ENCODE measurements at places on chromosomes 16 and 17.

- DNase-seq = no peak
Measured at GRCh38 chr17:56838687-56839086, 4.7 kb downstream of the DGKE start.

DNA sequence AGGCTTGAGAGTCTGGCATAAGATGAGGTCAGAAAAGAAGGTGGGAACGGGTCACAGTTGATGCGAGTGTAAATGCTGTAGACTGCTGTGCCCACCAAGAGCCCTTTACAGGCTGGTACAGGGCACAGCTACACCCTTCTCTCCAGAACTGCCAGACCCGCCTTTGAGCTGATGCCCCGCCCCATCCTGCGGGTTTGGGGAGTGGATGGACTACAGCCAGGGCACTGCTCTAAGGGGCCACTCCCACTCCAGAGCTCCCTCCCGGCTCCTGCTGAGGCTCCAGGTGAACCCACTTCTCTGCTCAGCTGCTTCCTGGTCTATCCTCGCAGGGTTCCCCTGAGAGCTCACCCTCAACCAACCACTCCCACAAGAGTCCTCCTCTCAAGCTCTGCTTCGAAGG is 12.3 kb downstream of the MEIOB start:
- DNase-seq = no peak

DNA sequence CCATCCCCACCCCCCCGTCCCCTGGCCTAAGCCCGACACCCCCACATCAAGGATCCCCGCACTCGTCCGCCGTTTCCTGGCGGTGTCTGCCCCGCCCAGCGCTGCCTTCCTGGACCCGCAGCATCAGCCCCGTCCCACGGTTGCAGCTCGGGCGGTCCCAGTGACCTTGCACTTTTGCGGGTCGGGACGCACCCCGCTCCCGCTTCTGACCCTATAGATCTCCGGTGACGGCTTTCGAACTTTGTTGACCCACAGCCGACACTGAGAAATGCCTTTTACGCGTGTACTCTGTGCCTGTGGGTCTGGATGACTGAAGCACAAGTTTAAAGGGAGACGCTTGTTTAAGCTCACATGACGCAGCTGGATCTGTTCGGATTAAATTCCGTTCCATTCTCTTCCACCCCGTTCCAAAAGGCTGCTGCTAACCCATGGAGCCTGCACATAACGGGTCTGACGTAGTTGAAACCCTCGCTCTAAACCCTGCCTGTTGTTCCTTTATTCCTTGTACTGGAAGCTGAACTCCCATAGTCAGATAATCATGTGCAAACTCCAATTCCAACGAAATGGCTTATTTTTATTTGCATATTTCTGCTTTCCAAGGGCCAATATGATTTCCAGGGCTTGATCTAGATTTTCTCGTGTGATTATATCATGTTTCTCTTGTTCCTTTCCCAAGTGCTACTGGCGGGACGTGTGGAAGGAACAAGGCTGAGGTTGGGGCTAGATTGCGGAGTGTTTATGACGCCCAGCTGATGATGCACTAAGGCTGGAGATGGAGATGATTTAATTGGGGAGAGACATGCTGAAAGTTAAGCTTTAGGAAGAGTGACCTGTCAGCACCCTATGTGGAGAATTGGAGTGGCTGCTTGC is 834 bp downstream of the FLYWCH1 start:
- no peak for DNase-seq

- DNase-seq = no peak
Measured at GRCh38 chr17:41894791-41895331, 23.9 kb downstream of the ACLY start.

DNA sequence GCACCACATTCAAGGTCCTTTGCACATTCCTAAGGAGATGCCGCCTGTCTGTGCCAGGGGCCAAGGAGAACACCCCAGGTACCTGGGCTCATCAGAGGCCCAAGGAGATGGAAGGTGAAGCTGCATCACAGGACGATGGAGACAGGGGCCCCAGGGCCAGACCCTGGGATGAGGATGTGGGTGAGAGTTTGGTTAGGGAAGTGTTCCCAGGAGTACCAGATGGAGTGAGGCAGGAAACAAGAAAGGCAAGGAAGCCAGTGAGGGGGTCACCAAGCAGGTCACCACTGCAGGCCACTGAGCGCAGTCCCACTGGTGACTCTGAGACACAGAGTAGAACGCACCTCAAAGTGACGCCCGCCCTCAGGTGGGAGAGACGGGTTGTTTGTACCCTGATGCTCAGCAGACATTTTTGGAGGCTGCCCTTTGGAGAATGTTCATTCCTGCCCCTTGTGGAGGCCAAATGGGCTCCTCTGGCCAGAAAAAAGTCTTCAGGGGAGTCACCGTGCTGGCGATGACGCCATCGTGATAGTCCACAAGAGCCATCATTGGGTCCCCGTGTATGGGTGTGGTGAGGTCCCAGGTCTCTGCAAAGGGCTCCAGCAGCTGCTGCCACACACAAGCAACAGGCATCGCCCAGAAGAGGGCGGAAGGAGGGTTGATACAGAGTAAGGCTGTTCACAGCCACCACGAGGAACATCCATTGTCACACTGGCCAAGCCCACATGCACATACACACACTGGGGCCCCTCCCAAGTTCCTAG is 57.5 kb downstream of the BEAN1 start:
- no peak for DNase-seq

DNA sequence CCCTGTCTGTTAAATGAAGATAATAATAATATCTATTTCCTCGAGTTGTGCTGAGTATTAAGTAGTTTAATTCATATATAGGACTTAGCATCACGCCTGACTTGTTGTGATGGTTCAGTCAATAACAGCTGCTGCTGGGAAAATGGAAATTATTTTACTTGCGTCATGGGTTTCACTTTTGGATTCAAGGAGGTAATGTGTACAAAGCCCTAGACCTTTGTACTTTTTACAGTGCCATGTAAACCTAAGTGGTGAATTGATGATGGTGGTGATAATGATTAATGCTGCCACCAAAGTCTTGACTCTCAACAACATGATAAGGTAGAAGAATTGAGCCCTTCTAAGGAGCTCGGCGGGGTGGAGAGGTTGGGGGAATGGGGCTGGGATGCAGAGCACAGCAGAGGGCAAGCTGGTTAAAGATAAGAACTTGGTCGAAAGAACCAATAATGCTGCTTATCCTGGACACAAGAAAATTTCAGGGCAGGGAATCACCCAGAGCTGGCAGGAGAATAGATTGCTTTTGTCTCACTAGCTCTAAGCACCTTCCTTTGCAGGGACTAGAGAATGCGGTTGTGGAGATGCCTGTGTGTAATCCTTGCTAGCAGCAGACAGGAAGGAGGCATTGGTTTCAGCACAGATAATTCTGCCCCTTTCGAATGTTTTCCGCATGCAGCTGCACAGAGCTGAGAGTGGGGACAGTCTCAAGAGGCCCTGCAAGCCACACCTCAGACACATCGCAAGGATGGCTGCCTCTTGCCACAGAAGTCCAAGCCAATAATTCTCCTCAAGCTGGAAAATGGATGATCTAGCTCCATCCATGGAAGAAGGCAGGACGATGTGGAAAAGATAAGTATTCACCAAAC is 187.1 kb downstream of the TMEM114 start:
- DNase-seq = no peak
